ENCODE measurements at places on chromosomes 16 and 17.

GRCh38 chr17:38560503-38561318, 45.0 kb downstream of the SRCIN1 start:
- no peak for DNase-seq

DNA sequence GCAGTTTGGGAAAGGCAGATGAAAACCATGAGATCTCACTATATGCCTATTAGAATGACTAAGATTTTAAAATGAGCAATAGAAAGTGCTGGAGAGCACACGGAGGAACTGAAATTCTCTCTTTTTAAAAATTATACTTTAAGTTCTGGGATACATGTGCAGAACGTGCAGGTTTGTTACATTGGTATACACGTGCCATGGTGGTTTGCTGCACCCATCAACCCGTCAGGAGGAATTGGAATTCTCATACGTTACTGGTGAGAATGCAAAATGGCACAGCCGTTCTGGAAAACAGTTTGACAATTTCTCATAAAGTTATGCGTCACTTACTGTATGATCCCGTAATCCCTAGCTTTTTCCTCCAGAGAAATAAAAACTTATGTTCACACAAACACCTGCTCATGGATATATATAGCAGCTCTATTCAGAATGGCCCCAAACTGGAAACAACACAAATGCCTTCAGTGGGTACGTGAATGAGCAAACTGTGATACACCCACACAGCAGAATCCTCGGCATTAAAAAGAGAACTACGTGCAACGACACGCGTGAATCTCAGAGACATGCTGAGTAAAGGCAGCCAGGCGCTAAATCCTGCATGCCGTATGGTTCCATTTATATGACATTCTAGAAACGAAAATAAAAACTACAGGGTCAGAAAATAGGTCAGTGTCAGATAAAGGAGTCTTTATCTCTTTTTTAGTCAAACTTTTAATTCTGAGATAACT, 11.8 kb downstream of the PIK3R6 start:
- DNase-seq: no peak

GRCh38 chr16:31436221-31437045, 6.2 kb downstream of the ZNF843 start:
- no peak for DNase-seq

DNA sequence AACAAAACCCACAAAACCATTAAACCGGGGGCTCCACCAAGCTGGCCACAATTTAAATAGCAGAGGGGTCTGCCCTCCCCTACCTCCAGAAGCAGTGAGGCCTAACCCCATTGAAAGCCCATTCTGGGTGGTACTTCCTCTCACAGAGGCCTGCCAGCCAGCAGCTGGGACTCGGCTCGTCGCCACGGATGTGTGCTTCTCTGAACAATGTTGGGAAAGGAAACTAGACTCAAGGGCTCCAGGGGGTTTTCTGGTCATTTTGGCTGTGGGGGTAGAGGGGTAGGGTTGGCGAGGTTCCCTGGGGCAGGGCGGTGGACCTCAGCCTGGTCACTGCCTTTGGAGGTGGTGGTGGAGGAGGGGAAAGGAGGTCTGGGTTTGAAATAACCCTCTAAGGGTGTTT, 4.7 kb upstream of the PLCG2 start:
- no peak for DNase-seq

- no peak for DNase-seq
Observed at GRCh38 chr16:13351601-13352217, 450.3 kb downstream of the SHISA9 start.

DNA sequence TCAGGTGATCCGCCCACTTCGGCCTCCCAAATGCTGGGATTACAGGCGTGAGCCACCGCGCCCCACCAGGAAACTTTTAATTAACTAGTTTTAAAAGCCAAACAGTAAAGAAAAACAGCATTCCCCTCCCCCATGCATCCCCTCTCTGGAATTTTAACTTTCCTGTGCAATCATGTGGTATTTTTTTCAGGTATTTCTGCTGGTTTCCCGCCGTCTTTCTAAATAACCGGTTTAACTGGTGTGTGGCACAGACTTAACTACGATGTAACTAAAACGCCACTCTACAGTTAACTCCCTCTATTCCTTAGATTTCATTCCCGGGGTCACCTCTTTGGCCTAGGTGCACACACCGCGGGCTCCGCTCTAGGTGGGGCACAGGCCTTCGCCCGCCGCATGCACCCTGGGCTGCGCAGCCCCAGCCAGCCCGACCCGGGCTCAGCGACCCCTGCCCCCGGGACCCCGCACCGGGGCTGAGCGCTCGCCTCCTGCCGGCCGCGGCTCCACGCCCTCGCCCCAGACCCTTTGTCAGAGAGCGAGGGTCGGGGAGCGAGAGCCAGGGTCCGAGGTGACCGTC, 15.1 kb upstream of the UTP6 start:
- DNase-seq: no peak

DNA sequence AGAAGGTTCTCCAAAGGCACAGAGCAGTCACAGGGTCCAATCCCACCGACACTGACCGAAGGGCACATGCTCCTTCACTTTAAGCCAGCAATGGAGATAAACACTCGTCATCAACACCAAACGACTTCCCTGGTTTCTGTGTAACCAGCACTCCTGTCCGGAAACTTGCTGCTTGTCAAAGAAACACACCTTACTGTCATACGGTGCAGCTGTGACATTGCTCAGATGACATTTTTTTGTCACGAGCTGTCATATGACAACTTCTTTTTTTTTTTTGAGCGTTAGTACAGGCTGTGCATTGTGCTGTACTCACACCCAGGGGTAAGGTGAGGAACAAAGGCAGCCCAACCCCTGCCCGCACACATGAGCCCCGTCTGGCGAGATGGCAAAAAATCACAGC, 39.2 kb downstream of the TLE7 start:
- no peak for DNase-seq

DNA sequence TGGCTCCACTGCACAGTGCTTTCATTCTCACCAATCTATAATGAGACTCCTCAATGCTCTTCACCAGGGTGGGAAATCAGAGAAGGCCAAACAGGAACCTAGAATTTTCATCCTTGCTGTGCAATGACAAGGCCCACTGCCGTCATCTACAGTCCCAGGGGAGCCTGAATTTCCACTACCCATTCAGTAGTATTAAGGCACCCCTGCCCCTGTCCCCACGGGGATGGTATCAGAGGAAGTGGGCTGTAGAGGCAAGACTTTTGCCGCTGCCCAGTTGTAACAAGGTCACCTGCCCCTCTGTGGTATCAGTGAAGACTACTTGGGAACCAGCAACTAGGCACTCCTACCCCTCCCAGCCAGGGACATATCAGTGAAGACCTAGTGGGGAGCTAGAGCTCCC, 104.5 kb downstream of the C16orf78 start:
- no peak for DNase-seq

- no peak for DNase-seq
Observed at GRCh38 chr17:55294042-55294751, 29.4 kb downstream of the HLF start.

- no peak for DNase-seq
Observed at GRCh38 chr17:17515934-17516930, 20.0 kb upstream of the RASD1 start.

DNA sequence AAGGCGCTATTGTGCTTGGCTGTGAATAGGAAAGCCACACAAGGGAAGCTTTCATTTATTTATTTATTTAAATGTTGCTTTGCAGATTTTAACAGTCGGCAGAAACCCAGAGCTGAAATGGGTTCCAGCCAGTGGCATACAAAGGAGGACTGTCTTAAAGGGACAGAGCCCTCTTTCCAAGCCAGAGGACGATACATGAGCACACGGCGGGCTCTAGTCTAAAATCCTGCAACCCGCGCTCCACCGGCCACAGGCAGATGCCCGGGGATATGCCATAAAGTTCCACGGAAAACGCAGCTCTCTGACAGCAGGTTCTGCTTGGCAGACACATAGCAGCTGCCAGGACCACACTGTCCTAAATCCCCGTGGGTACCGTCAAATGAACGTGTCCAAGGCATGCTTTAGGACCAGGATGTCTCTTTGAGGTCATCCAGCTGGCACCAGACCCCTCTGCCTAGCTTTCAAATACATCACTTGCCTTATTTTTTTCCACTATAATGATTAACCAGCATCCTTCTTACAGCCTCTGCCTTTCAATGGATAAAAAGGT, 64.6 kb downstream of the CYTH1 start:
- no peak for DNase-seq

GRCh38 chr17:27478901-27479538, 22.8 kb downstream of the KSR1 start:
- no peak for DNase-seq
